ENCODE measurements at places on chromosomes 5 and 9.

DNA sequence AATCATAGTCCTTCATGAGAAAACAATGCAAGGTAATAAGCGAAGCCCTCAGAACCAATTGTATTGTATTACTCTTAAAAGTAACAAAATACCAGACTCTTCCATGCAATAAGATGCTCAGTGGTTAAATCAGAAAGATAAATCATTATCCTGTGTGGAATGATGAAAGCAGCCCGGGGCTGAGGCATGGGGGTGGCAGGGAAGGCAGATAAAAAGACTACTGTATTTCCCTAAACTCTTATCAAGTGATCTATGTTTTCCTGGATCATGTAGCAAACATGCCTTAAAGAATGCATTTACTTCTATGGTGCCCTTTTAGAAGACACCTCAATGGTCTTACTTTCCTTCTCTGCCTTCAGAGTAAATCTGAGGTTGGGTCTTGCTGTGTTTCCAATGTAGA lies 105.6 kb upstream of the DAPK1 start:
- DNase-seq: no peak

- no peak for DNase-seq
Measured at GRCh38 chr5:93289942-93290341, 291.1 kb downstream of the NR2F1-AS1 start.

DNA sequence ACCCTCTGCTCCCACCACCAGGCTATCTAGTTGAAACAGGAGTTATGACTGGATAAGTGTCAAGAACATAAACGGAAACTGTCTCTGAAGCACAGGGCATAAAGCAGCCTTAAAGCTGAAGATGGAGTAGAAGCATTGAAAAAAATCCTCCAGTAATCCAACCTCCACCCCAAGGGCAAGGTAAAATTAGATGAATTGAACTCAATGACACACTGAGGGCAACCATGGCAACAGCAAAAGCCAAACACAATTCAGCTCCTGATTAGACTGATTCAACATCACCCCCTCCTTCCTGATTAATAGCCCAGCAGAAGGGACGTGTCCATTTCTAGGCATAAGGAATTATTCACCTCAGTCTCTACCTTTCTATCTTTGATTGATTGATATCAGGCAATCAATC lies 183.2 kb upstream of the MAP3K1 start:
- no peak for DNase-seq

- peak; percentile 55 for DNase-seq
Measured at GRCh38 chr5:55363856-55364255, 56.1 kb downstream of the MTREX start.

DNA sequence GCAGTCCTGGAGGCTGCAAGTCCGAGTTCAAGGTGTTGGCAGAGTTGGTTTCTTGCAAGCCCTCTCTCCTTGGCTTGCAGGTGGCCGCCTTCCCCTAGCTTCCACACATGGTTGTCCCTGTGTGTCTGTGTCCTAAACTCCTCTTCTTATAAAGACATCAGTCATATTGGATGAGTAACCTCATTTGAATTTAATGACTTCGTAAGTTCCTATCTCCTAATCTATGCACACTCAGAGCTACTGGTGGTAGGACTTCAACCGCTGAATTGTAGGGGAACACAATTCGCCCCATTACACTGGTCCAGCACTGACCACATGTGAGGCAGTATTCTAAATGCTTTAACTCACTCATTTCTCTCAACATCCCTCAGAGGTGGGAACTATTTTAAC lies 25.9 kb upstream of the ADAMTS2 start:
- DNase-seq: no peak

- peak; percentile 95 for DNase-seq
Measured at GRCh38 chr9:2809692-2810419, 34.0 kb downstream of the PUM3 start.

DNA sequence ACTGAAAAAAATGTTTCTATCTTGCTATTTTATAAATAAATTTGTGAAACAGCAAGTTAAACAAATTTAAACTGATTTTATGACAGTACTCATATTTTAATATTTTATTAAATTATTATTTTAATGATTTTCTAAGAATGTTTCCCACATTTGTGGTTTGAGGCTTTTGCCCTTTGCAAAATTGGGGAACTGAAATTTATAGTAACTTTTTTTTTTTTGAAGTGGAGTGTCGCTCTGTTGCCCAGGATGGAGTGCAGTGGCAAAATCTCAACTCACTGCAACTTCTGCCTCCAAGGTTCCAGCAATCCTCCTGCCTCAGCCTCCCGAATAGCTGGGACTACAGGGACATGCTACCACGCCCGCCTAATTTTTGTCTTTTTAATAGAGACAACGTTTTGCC lies 7.2 kb upstream of the ADGRV1 start:
- DNase-seq: no peak

- DNase-seq: no peak
Measured at GRCh38 chr5:61640179-61641021, 308.3 kb downstream of the ZSWIM6 start.

GRCh38 chr9:91488341-91488740 lies 64.7 kb upstream of the NFIL3 start:
- no peak for DNase-seq

DNA sequence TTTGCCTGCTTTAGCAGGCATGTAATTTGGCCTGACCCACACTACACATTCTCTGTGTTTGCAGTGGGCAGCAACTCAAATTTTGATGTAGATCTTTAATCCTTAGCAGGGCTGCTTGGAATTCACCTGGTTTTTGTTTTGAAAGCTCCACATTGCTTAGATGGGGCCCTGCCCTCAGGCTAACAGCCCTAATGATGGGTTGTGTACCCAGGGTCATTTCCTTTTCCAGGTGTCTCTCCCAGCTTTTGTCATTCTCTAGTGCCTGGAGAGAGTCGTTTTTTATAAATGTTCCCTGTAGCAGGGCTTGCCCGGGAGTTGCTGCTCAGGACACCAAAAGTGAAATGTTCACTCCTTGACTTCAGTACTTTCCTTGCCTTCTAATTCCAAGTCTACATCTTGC lies 126.3 kb downstream of the TRIO start:
- DNase-seq: no peak

- no peak for DNase-seq
Measured at GRCh38 chr5:116419258-116419657, 155.4 kb downstream of the SEMA6A start.

- peak; percentile 74 for DNase-seq
Measured at GRCh38 chr5:74446725-74447241, 193.7 kb downstream of the ENC1 start.

- peak; percentile 61 for DNase-seq
Measured at GRCh38 chr5:126449751-126450271, 26.6 kb downstream of the GRAMD2B start.

GRCh38 chr5:126334760-126335159 lies 88.4 kb upstream of the GRAMD2B start:
- no peak for DNase-seq

GRCh38 chr5:41093803-41094202 lies 22.7 kb upstream of the MROH2B start:
- no peak for DNase-seq

- no peak for DNase-seq
Measured at GRCh38 chr5:143509758-143510221, 106.3 kb upstream of the NR3C1 start.

GRCh38 chr5:110383231-110383630 lies 343.2 kb downstream of the TMEM232 start:
- DNase-seq: no peak

GRCh38 chr5:101977729-101978345 lies 318.2 kb downstream of the SLCO4C1 start:
- peak; percentile 68 for DNase-seq

- peak; percentile 77 for DNase-seq
Measured at GRCh38 chr9:77598524-77598923, 49.6 kb downstream of the GNA14 start.

- DNase-seq: no peak
Measured at GRCh38 chr5:84453405-84453804, 68.7 kb upstream of the EDIL3 start.

GRCh38 chr9:76323490-76323889 lies 70.7 kb downstream of the RFK start:
- DNase-seq: no peak

DNA sequence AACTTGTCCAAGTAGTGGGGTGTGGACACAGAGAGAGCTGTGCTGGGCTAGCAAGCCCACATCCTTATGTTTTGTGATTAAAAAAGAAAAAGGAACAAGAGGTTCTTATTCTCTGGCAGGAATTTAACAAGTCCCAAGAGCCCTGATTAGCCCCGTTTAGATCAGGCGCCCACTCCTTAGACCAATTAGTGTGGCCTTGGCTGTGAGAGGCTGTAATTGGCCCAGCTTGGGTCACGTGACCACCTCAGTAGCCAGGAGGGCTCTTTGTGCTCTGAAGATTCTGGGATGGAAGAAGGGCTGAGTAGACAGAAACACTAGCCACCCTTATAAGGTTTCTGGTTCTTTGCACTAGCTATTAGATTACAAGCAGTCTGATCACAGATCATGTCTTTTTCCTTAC lies 31.1 kb downstream of the GCNT4 start:
- no peak for DNase-seq

DNA sequence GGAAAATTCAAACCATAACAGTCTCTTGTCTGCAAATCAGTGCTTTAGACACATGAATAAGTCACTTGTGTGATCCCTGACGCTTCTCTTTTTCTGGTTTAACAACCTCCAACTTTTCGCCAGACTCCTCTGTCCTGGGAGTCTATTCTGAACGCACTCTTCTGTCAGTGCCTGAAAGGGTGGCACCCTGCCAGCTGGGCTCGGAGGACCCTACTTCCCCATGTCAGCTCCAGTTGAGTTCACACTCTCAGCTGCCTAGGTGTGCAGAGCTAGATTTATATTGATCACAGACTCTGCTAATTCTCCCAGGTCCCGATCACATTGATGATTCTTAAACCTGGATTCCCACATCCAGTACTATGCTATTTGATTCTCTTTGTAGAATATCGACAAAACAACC lies 649.1 kb downstream of the BNC2 start:
- no peak for DNase-seq

DNA sequence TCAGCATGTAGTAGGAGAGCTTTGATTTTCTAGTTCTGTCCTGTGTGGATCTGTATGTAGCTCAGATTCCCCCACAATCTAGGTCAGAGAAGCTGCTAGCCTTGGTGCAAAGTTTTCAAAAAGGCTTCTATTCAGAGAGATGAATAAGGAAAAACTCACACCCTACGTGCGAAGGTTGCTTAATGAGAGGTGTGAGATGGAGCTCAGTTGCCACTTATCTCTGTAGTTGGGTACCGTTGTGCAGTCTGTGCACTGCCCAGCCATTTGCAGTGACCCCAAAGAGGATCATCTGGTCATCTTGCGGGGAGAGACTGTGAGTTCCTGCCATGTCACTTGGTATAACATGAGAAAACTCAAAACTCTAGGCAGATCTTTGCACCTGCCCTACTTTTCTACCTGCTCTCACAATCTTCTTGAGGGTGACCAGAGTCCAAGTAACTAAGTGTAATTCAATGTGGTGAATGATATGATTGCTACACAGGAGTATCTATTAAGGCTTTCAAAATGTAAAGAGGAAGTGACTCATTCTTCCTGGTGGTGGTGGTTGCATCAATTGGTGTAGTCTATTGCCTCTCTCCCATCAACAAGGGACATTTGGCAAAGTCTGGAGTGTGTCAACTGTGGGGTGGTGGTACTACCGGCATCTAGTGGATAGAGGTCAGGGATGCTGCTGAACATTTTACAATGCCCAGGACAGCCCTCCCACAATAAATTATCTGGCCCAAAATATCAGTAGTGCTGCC lies 65.2 kb downstream of the TMC1 start:
- peak; percentile 88 for DNase-seq

GRCh38 chr9:78831726-78832125 lies 534.8 kb downstream of the PSAT1 start:
- DNase-seq: no peak

DNA sequence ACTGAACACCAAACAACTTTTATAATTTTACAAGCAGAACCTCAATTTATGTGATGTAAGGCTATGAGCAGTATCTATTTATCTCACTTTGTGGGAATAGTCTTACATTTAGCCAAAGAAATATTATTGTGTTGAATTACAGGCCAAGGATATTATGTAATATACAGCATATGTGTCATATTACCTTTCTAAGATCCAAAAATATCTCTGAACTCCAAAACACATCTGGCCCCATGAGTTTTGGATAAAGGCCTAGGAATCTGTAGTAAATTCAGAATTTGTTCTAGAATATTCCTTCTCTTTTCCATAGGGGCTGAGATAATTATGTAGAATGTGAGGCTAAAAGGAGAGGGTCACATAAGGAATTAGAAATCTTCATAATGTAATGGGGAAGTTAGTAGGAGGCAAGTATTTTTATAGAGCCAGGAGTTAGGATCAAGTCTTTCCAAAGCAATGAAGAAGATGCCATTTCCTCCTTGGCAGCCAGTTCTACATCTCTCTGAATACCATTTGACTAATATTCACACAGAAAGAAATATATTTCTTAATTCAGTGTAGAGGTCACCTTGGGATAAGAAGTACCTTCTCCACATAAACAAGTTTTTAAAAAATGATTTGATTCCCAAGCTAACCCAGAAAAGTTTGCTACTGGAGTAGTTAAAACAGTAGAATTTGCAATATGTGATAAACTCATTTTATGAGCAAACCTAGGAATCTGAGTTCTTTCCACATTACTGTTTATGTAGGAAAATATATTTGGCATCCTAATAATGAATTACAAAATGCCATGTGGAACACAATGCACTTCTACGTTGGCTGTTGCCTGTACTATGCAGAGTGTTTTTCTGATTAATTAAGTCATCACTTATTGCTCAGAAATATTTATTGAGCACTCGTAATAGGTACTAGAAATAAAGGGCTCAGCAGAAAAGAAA lies 20.3 kb upstream of the GRAMD2B start:
- DNase-seq: no peak

DNA sequence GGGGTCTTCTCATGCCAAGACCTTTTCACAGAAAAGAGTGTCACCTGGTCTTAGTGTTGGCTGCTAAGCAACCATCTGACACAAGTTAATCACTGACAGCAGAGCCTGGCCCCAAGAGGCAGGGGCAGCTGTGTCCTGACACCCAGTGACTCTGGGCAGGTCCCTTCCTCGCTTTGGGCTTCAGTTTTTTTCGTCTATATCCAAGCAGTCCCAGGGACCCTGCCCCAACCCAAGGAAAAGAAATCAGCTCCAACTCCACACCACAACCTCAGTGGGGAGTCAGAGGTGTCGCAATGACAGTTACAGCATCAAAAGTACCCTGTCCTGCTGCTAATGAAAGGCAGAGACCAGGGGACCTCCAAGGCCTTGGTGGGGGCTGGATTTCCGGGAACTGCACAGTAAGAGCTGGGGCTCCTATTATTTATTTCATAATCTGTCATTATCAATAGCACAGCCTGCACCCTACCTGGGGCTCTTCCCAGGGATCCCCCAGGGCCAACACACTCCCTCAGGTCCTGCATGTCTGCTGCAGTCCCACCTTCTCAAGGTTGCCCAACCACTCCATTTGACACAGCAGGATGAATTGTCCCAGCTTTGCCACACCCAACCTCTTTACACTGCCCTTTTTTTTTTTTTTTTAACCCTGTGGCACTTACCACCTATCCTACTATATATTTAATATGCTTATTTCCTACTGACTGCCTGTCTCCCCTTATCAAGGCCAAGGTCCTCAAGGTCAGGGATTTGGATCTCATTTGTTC lies 9.4 kb downstream of the ANKS6 start:
- no peak for DNase-seq

All from choroid plexus epithelial cell (primary cell).